GOT3 (cell line): ENCODE measurements at places on chromosomes 3 and 15.

- no peak for DNase-seq
Measured at GRCh38 chr3:106193876-106194275, 325.1 kb upstream of the CBLB start.

- DNase-seq: no peak
Measured at GRCh38 chr3:10377148-10377725, 56.3 kb upstream of the SEC13 start.

- DNase-seq: no peak
Measured at GRCh38 chr3:52015438-52016228, 19.9 kb upstream of the RPL29 start.

- peak; percentile 61 for DNase-seq
Measured at GRCh38 chr15:73051807-73052652, at the start of gene NEO1. TSS of gene NEO1 (plus strand) at chr15:73052463. CDS start at chr15:73052676, 213 bp downstream.

GRCh38 chr3:84299329-84299728 lies 659.5 kb upstream of the CADM2 start:
- no peak for DNase-seq

DNA sequence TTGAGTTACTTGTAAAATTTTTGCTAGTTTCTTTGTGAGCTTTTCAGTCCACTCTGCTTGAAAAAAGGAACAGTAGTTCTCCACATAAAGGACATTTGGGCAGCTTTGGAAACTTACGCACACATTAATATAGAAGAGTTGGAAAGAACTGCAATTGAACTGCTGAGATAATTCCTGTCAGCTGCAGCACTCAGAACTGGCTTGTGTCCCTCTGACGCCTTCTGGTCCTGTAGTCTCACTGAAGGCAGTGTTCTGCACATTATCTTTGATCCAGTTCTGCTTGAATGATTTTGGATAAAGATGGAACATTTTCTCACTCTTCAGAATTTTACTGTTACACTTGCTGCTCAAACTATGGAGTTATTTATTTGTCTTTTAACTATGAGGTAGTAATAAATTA lies 901.9 kb downstream of the OTOL1 start:
- no peak for DNase-seq

GRCh38 chr3:10371167-10371566 lies 50.3 kb upstream of the SEC13 start:
- DNase-seq: no peak

GRCh38 chr3:42581400-42581708 lies 413 bp downstream of the SEC22C start:
- DNase-seq: no peak

DNA sequence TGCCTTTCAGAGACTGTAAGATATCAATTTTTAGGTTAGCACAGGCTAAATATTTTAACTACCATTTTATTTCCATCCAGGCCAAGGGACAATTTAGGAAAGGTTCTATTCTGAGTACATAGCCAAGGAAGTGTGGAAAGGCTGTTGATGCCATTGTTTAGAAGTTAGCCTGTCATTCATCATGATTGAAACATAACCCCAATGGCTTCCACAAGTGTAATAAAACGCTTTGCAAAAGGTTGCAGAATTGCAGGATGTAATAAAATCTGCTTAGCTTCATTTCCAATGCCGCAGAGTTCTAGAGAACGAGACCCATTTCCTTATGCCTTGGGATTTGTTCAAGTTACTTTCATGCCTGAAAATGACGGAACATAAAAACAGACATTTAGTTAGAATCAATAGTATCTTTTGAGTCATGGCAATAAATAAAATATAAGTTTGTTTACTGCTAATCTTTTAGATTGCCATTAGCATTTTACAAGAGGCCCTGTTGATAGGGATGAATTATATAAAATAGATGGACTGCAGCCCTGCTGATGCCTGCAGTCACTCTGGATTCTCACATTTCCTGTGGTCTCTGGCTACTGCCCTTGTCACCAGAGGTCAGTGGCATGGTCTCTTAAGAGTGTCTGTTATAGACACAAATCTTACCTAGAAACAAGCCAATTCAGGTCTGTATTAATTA lies 678.2 kb upstream of the CFAP20DC start:
- no peak for DNase-seq

DNA sequence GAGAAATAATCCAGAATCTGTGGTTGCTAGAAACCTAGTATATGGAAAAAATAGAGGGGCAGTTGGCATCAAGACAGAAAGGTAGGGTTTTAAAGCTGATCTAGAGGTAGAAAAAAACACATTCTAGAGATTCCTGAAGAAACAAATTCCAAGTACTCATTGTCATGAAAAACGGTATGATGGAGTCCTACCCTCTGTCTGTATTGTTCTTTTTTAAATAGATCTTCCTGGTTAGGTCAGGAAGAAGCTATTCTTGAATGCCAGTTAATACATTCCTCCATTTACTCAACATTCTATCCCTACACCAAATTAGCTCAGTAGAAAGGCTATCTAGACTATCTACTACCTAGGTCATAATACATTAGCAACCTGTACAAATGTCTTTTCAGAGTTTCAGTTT lies 364.7 kb downstream of the FHIT start:
- DNase-seq: no peak

DNA sequence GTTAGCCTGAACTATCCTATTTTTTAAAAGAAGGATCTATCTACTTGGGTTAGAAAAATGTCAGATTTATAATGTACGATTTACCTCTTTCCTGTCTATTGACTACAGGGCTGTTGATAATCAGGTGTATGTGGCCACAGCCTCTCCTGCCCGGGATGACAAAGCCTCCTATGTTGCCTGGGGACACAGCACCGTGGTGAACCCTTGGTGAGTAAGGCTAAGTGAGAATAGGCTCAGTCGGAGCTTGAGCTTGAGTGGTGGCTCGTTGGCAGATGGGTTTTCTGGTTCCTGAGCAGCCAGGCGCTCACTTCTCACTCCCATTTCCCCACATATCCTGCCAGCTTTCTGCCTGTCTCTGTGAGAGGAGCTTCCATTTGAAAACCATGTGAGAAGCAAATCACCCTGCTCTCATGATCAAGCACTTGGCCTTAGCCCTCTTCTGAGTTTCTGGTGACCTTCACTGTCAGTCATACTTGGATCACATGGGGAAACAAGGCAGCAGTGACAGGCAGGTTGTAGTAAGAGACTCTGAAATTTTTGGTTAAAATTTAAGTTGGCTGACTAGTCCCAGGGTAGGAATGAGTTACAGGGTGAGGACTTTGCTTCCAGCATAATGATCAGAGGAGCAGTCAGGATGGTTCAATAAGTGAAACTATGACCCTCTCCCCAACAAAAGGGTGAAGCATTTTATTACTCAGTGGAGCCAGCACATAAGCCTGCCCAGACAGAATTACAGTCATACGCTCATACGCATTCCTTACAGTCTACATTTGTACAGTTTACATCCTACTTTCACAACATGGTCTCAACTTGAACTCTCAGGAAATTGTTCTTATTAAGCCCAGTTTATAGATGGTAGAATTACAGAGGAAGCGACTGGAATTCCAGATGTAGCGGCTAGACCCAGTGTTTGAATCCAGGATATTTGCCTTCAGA lies 18.0 kb downstream of the NIT2 start:
- no peak for DNase-seq

- DNase-seq: no peak
Measured at GRCh38 chr15:44066211-44066827, 128.8 kb downstream of the FRMD5 start.

DNA sequence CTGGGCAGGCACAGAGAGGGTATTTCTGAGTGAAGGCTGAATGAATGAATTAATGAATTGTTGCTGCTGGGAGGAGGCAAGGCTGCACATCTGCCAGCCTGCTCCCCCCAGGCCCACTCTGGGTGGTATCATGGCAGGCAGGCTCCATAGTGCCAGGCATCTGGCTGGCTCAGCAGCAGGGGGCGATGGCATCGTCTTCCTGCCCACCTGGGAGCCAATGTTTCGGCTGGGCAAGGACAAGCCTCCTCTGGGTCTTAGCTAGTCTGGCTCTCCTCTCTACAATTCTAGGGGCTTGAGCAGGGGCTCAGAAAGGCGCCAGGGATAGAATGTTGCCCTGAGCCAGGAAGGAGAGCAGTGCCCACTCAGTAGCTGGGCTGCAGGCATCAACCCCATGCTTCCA lies 1.7 kb upstream of the TLR9 start:
- no peak for DNase-seq

DNA sequence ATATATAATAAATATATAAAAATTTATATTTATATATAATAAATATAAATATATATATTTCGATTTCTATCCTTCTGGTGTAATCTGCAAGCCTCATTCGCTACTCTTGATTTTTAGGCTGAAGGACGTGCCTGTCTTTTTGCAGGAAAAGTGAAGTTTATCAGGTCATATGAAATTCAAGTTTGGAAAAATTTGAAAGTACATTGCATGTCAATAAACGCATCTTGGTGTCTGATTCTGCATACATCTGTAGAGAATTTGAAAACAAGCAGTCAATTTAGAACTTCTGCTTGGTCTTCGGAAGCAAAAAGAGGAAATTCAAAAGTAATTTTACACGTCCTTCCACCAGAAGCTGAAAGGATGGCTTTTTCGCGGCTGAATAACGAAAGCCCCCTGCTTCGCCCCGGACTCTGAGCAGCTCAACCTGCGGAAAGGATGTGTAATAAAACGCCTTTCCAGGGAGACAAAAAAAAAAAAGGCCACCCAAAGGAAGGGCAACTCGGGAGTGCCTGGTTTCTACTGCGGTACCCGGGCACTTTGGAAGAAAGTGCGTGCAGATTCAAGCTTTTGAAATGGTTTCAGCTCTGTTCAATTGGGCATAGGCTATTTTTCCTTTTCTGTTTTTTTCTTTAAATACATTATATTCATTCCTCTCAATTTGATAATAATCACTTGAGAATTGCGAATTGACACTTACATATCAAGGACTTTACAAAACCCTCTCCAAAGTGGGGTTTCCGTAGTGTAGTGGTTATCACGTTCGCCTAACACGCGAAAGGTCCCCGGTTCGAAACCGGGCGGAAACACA lies 1.5 kb upstream of the MYNN start:
- peak; percentile 50 for DNase-seq

GRCh38 chr15:78347586-78348543 lies 7.7 kb downstream of the CRABP1 start:
- DNase-seq: no peak

- DNase-seq: no peak
Measured at GRCh38 chr3:20141316-20141715, 44.7 kb downstream of the SGO1 start.

DNA sequence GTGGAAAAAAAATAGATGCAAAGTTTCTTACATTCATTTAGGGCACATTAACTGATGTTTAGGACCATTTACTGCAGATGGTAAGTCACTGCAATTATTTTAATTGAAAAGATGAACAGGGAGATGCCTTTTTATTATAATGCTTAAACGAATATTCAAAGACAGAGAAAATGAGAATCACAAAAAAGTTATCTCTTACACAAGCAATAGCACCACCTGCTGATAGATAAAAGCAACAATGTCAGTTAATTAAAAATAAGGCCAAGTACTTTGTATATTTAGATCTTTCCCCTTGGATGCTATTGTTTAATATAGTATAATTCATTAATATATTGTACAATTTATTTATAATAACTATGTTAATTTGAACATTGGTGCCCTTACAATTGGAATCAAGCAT lies 55.9 kb downstream of the IFT80 start:
- DNase-seq: no peak

- peak; percentile 51 for DNase-seq
Measured at GRCh38 chr3:149658744-149659497, 1.1 kb upstream of the WWTR1 start.

DNA sequence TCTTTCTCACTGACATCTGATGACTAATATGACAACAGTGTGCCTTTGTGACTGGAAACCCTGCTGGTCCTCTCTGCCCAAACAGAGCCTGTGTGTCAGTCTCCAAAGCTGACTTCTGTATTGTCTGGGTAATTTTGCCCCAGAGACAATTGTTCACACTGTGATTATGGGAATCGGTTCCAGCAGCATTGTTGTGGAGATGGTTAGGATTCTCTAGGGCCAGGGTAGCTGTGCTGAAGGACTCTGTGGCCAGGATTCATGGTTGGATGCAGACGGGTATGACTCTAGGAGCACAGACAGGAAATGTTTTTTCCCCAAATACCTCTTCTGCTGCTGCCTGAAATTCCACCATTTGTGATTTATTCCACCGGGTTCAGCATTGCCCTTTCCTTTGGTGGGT lies 57.5 kb upstream of the ITGA11 start:
- DNase-seq: no peak

- DNase-seq: no peak
Measured at GRCh38 chr15:92801774-92802464, 98.2 kb upstream of the CHD2 start.

DNA sequence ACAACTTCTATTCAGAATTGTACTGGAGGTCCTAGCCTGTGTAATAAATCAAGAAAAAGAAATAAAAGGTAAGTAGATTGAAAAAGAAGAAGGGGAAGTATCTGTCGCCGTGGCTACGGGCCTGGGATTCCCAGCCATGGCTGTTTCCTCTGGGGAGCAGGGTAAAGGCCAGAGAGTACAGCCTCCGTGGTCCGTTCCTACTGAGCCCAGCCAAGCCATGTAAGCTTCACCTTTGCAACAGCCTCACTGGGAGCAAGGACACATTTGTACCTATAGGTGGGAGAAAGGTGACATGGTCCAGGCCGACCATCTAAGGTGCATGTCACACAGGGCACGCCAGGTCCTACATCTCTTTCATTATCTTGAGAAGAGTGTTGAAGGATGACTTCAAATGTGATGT lies 71.3 kb downstream of the ANP32A start:
- no peak for DNase-seq

DNA sequence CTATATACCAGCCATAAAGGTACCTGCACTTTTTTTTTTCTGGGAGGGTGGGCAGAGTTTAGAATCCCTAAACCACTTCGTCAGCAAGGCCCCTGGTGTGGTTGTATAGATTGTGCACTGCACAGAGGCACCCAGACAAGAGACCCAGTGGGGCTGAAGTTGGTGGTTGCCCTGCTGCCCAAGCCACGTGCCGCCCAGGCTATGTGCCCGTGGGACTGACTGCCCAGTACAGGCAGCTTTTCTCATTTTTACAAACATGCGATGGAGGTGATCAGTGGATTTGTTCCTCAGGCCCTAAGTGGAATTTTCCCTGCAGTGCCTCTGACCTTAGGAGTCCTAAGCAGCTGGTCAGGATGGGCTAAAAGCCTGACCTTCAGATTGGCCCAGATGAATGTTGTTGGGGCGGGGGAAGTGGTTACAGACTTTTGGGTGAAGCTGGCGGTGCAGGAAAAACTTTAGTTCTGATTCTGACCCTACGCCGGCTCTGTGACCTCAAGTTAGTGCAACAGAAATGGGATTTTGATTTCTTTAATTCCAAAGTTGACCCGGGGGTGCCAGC lies 34.9 kb upstream of the LIMD1 start:
- no peak for DNase-seq

- no peak for DNase-seq
Measured at GRCh38 chr3:133117342-133117741, 79.2 kb downstream of the TMEM108 start.
